ENCODE measurements at places on chromosomes 7 and 10.

DNA sequence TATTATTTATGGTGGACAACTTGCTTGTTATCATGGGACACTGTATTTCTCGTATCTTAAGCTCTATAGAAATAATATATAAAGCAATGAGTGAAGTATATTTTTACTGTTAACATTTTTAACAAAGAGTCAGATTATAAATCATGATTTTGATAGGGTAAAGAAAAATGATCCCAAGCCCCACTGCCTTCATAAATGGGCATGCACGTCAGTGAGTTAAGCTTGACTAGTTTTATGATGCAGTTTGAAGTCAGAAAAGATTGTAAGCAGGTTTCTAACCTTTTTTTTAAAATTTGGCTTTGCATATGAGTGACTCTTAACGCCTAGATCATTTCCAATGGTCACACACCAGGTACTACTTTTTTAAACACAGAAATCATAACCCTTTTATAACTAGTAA is 152.8 kb downstream of the GNAT3 start:
- no peak for DNase-seq

GRCh38 chr7:122416336-122416735 is 111.8 kb upstream of the FEZF1 start:
- no peak for DNase-seq

GRCh38 chr10:28837613-28838390 is 160.5 kb downstream of the BAMBI start:
- DNase-seq, result no peak

DNA sequence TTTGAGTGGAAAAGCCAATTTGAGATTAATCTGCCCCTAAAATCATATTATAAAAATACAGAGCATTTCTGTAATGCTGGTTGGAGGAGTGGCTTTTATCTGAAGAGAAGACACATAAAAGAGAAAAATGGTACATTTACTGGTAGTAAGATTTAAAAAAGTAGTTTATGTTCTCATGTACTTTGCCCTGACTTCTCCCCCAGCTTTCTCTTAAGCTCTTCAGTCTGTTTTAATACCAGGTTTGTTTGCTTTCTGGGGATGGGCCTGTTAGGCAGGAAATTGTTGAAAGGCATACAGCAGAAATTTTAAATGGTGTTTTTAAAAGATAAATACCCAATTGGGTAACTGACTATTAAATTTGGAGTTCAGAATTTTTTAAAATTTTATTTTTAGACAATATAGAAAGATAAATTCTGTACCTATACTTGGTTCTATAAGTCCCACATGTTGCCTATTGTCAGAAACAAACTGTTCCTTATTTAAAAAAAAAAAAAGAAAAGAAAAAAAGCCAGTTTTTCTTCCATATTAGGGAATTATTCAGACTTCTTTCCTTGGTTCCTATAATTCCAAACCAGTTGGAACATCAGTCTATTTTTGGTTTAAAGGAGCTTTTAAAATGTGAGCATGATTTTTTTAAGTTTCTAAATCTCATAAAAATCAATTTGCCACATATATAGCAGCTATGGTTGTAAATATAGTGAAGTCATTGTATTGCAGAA is 136.6 kb downstream of the ARID5B start:
- no peak for DNase-seq

- DNase-seq, result no peak
Observed at GRCh38 chr7:45584261-45585210, 10.4 kb downstream of the ADCY1 start.
